CD4-positive, alpha-beta T cell (primary cell): ENCODE measurements at places on chromosomes 13 and 19. TPM values are rescaled to one million over a fixed set of nuclear protein-coding genes. Genes with fewer than 3 reads are reported as not detected.

- DNase-seq, result peak; percentile 42
Observed at GRCh38 chr19:50537769-50538230, 24.1 kb upstream of the ASPDH start.

GRCh38 chr13:28022848-28023518 is 34.5 kb upstream of the URAD start:
- DNase-seq, result no peak

GRCh38 chr19:12137221-12137940 is 2.8 kb downstream of the ZNF20 start:
- peak; percentile 47 for DNase-seq

- no peak for DNase-seq
Observed at GRCh38 chr13:90933097-90933826, 414.2 kb upstream of the MIR17HG start.

DNA sequence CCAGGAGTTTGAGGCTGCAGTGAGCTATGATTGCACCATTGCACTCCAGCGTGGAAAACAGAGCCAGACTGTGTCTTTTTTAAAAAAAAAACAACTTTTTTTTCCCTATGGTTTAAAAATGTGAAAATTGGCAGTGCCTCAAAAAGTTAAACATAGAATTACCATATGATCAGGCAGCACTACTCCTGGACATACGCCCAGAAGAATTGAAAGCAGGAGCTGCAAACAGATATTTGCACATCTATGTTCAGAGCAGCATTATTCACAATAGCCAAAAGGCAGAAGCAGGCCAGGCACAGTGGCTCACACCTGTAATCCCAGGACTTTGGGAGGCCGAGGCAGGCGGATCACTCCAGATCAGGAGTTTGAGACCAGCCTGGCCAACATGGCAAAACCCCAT is 3.8 kb upstream of the RETN start:
- no peak for DNase-seq

- DNase-seq, result peak; percentile 94
Observed at GRCh38 chr13:50124536-50125303, 109.5 kb downstream of the KCNRG start.

The ZNF491 gene
- total RNA-seq, result 0.41 TPM

The PRKCG gene
- 1.6 TPM for total RNA-seq

The ANGPTL4 gene
- not detected for total RNA-seq

The SLC17A7 gene
- not detected for total RNA-seq
